Glomerular endothelial cell (primary cell): ENCODE measurements at places on chromosomes 12 and 14. TPM values are rescaled to one million over a fixed set of nuclear protein-coding genes. Genes with fewer than 3 reads are reported as not detected.

Gene CLECL1
- not detected in 2 replicates for total RNA-seq

Gene MYO1A
- total RNA-seq, result not detected in 2 replicates

Gene SMOC1
- total RNA-seq, result 1.1 TPM in 1 of 2 replicates, not detected in the other

Gene SIX1
- 7.5 and 8.9 TPM in 2 replicates for total RNA-seq

Gene SLC5A8
- not detected in 2 replicates for total RNA-seq

Gene PLCZ1
- not detected in 2 replicates for total RNA-seq
